Inflammatory macrophage treated with lipopolysaccharide for 4 hours (primary cell): ENCODE measurements at places on chromosomes 2 and 18.

- peak; percentile 32 for DNase-seq
These were observed 177.8 kb downstream of the TXNL1 start for GRCh38 chr18:56460581-56460980.

GRCh38 chr2:31151501-31151900, 13.3 kb upstream of the GALNT14 start:
- no peak for DNase-seq

DNA sequence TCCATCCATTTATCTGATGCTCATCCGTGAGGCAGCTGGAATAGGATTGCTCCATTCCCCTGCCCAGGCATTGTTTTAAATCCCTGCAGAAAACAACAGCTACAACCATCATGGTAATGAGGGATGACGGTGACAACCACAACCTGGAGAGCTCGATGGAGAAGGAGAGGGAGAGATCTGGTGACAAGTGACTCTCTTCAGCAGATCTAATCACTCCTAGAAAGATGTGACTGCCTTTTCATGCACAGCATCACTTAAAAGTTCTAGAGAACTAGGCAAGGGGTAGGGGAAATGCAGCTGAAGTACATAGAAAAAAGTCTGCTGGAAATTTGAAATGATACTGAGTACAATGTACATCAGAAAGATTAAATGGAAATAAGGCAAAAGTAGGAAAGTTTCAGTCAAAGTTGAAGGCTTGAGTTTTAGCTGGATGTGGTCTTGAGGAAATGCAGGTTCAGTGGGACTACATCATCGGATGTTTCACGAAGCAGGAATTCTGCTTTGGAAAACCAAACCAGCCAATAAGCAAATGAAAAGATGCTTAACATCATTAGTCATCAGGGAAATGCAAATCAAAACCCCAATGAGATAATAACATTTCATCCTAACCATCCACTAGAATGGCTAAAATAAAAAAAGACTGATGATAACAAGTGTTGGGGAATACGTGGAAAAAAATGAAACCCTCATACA, 6.8 kb upstream of the ARHGAP25 start:
- no peak for DNase-seq

- no peak for DNase-seq
These were observed 317.9 kb upstream of the TNP1 start for GRCh38 chr2:217177720-217178119.
